ENCODE measurements at places on chromosomes 13 and 19. TPM values are rescaled to one million over a fixed set of nuclear protein-coding genes. Genes with fewer than 3 reads are reported as not detected.

DNA sequence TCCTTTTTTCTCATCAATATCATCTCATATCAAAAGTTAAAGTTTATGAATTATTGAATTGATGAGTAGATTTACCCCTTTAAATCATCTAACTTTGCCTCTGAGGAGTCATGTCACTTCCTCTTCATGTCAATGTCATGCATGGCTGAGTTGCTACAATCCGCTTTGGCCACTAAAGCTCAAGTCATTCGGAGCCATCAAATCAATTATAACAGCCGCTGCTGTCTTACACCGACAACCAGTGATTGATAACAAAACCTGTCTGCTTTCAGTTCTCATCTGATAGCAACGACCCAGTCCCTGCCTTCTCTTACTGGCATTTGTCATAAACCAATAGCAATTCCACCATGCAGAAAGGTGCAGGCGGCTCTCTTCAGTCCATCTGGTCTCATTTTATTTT lies 429.3 kb downstream of the DIAPH3 start:
- no peak for DNase-seq

DNA sequence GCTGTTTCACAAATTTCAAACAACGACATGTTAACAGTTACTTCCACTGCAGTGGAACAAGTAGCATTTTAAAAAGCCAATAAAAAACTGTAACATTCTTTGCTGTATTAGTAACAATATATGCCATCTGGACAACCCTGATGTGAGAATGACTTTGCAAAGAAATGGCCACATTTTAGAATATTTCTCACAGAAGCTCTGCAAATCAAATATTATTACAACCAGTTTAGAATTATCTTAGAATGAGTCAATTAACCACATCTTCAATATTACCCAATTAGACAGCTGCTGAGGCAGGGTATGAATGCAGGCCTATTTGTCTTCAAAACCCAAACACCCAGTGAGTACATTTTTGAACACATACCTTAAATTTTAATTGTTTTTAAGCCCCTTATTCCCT lies 3.2 kb downstream of the ZNF699 start:
- no peak for DNase-seq

ZNF730 gene
- 4.3 TPM for total RNA-seq

SOX21 gene
- not detected for total RNA-seq

ZNF85 gene
- total RNA-seq, result 1.7 TPM
